ENCODE measurements at places on chromosomes 16 and 17.

GRCh38 chr16:52283018-52283417 lies 263.9 kb downstream of the TOX3 start:
- DNase-seq = no peak

- DNase-seq = no peak
Measured at GRCh38 chr17:56045872-56046271, 107.4 kb upstream of the ANKFN1 start.

GRCh38 chr17:49342575-49342936 lies 19.5 kb downstream of the ZNF652 start:
- DNase-seq = no peak

DNA sequence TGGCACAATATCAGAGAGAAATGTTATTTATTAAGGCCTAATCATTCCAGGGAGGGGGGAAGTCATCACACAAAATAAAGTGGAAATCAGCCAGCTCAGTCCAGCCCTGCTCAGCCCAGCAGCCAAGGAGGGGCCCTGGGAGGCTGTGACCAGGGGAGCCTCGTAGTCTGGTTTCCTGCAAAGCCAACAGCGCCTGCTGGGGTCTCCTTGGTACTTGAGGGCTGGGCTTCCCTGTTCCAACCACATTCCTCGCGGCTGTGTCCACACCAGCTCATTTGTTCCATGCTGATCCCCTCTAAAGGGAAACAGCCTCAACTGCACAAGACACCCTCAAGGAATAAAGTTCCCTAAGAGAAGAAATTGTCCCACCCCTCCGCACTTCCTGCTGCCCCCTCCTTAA lies 154.0 kb downstream of the TMEM132E start:
- DNase-seq = no peak

DNA sequence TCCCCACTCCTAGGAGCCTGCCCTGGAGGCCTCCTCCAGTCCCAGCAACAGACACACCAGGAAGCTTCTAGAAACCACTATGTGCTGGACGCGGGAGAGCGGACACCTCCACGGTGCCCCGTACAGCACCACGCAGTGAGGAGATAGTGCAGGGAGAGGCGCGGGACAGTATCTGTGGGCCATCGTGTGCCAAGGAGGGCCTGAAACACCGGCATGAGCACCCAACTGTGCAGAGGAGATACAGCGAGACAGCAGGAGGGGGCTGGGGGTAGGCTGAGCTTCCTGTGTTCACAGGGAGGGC lies 57.7 kb downstream of the ZNF778 start:
- no peak for DNase-seq

GRCh38 chr17:75753514-75754377 lies 11.2 kb downstream of the GALK1 start:
- DNase-seq = no peak

DNA sequence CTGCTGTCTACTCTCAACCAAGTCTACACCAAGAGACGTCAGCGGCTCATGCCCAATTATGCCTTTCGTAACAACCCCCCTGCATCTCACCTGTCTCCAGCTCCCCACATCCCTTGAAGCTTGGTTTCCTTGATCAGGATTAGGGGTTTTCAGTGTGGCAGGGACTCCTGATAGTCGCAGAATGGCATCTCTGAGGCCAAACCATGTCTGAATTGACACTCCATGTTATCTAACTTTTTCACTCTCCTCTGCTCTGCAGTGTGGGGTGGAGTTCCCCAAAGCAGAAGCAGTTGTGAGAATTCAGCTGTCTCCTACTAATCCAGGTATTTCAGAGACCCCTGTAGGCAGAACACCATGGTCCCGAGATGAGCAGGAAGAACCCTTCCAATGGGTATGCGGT lies 5.6 kb upstream of the AHSP start:
- no peak for DNase-seq

DNA sequence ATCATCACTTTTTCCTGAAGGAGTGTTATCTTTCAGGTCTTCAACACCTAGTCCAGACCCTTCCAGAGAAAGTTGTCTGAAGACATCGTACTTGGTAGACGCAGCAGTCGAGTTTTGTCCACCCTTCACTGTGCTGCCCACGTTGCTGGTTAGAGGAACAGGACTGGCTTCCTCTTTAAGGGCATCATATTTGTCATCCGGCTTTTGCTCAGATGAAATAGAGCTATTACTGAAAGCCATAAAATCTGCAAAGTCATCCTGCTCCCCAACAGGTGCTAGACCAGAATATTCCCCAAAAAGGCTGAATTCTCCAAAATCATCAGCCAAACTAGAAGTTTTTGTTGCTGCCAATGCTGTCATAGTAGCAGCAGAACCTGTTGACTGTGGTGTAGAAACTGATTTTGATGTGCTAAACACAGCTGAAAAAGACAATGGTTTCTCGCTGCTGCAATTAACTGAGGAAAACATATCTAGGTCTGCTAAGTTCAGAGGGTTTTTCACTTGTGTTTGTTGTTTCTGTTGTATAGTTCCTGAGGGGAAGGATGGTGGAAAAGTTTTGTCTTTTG lies 55.7 kb downstream of the SYNRG start:
- no peak for DNase-seq

GRCh38 chr17:6521586-6521985 lies 34.8 kb downstream of the PITPNM3 start:
- no peak for DNase-seq

GRCh38 chr17:50663812-50664374 lies 29.2 kb downstream of the ABCC3 start:
- DNase-seq = no peak

GRCh38 chr17:38417210-38417951 lies 10.9 kb upstream of the ARHGAP23 start:
- no peak for DNase-seq

DNA sequence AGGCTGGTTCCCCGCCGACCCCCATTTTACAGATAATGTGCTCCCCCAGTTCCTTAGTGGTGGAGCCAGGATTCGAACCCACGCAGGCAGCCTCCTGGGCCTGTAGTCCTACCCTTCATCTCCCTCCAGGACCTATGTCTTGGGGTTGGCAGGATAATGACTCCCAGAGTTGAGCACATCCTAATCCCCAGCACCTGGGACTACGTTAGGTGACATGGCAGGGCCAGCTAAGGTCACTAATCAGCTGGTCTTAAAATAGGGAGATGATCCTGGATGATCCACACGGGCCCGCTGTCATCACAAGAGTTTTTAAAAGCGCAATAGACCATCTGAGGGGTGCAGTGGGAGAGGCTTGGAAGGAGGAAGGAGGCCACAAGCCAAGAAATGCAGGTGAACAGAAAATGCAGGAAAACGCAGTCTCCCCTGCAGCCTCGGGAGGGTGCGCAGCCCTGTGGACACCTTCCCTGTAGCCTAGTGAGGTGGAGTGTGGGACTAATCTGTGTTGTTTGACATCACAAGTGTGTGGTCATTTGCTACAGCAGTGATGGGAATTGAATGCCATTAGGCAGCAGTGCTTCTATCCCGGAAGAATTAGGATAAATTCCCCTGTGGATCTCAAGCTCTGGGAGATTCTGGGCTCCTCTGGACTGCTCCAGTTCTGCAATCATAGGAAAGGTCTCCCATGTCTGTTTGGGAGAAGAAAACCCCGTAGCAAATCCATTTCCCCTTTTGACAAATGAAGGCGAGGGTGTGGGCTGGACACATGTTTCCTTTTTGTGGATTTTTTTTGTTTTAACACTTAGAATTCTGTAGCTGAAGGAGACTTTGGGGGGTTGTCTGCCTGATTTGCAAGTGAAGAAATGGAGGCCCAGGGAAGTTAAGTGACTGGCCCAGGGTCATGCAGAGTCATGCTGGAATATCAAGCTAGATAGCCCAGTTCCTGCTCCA lies 297.7 kb downstream of the SEC14L1 start:
- no peak for DNase-seq

DNA sequence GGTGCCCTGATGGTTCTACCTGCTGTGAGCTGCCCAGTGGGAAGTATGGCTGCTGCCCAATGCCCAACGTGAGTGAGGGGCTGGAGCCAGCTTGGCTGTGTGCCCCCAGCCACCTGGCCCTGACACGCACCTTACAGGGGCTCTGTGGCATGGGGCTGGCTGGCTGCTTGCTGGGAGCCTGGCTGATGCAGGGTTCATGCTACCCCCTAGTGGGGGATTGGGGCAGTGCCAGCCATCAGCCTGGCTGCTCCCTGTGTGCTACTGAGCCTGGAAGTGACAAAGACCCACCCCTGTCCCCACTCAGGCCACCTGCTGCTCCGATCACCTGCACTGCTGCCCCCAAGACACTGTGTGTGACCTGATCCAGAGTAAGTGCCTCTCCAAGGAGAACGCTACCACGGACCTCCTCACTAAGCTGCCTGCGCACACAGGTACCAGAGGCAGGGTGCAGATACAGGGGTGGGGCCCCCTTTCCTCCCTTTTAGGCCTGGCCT lies 5.7 kb downstream of the GRN start:
- no peak for DNase-seq

GRCh38 chr16:55171241-55171640 lies 152.8 kb upstream of the IRX6 start:
- DNase-seq = no peak

- no peak for DNase-seq
Measured at GRCh38 chr16:77541165-77541564, 106.3 kb upstream of the ADAMTS18 start.

DNA sequence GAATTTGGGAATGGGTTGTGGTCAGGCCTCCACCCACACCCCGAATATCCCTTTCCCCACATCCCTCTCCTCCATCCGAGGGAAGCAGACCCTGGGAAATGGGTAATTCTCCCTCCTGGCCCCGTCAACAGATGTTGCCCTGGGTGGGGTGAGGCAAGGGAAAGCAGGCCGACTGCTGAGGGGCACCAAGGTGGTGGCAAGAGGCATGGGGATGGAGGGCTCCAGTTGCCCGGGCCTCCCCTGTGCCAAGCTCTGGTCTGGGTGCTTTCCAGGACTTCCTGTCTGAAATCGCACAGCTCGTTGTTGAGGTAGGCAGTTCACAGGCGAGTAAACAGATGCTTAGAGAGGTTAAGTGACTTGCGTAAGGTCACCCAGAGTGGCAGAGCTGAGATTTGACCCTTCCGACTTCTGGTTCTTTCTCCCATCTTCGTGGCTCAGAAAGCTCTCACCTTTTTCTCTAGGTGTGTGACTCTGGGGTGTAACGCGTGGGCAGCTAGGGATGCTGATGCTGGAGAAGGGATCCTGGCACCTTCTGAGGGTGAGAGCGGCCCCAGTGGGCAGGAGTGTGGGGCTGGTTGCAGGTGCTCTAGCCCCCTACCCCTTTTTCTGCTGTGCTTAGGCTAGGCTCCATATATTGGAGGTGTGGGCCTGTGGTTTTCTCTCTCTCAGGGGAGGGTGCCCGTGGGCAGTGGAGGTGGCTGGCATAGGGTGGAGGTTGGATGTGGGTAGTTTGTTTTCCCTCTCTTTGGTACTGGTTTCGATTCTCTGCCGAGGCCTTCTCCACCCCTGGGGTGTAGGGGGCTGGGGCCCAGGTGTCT lies 17.2 kb downstream of the RARA start:
- no peak for DNase-seq

DNA sequence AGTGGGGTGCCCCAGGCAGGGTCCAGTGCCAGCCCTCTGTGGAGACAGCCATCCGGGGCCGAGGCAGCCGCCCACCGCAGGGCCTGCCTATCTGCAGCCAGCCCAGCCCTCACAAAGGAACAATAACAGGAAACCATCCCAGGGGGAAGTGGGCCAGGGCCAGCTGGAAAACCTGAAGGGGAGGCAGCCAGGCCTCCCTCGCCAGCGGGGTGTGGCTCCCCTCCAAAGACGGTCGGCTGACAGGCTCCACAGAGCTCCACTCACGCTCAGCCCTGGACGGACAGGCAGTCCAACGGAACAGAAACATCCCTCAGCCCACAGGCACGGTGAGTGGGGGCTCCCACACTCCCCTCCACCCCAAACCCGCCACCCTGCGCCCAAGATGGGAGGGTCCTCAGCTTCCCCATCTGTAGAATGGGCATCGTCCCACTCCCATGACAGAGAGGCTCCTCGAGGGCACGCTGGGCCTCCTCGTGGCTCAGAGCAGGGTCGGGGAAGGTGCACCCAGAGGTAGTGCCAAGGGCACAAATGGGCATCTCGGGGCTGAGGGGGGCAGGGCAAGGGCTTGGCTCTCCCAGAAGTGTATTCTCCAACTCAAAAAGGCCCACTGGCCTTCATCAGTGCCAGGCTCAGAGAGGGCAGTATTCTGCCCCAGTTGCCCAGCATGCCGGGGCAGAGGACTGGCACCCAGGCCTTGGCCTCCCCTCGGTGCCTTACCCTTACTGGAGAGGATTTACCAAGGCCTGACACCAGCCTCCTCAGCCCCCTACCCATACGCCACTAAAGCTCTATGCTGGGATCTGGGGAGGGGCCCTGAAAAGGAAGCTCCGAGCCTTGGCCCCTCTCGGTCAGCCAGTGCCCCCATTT lies at the start of gene CDH5:
TSS of gene CDH5 (plus strand) at position 259 of the 867 bp plus-strand sequence. CDS start 12,647 bp downstream, outside the sequence.
- no peak for DNase-seq

- no peak for DNase-seq
Measured at GRCh38 chr17:39026980-39027451, 59.8 kb upstream of the FBXO47 start.

GRCh38 chr17:3973495-3974137 lies 9.4 kb upstream of the ATP2A3 start:
- DNase-seq = no peak

- no peak for DNase-seq
Measured at GRCh38 chr16:4075534-4075933, 40.7 kb downstream of the ADCY9 start.

GRCh38 chr16:13306161-13306995 lies 405.0 kb downstream of the SHISA9 start:
- no peak for DNase-seq

DNA sequence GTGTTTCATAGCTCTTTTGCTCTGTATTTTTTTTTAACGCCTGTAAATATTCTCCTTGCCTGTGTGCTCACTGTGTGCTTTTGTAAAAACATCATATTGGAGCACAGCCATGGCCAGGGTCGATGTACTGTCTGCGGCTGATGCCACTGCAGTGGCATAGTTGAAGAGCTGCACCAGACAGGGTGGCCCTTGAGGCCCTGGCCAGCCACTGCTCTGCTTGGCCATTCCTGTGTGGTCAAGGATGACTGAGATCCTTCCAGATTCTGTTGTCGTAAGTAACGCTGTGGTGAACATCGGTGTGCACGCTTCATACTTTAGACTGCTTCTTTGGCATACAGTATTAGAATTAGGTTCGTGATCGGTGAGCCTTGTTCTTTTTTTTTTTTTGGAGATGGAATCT lies 14.6 kb downstream of the CRAMP1 start:
- no peak for DNase-seq

DNA sequence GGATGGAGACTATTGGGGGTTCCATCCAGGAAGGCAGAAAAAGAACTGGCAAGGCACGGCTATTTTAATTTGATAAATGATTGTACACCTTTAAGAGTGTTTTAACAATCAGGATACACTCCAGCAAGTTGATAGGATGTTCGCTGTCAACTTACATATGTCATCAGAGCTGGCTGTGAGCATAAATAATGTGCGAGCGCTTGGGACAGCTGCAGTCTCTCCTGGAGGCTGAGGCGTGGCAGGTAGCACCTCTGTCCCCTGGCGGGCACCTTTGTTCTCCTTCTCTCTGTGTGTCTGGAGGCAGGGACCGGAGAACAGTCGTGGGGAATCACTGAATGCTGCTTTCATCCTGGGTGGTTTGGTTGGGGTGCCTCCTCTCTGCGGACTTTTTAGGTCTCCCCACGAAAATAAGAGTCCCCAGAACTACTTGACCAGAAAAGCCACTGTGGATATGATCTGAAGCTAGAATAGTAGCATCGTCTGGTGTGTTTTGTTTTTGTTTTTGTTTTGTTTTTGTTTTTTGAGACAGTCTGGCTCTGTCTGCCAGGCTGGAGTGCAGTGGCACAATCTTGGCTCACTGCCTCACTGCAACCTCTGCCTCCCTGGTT lies 9.4 kb downstream of the BAHCC1 start:
- DNase-seq = no peak

GRCh38 chr16:64159976-64160375 lies 961.9 kb downstream of the CDH11 start:
- DNase-seq = no peak

GRCh38 chr16:52309446-52310416 lies 237.2 kb downstream of the TOX3 start:
- no peak for DNase-seq

- DNase-seq = no peak
Measured at GRCh38 chr17:48160177-48161081, 52.9 kb downstream of the SNX11 start.

Measured in smooth muscle cell of the brain vasculature (primary cell).